ENCODE measurements at places on chromosomes 5 and 9.

GRCh38 chr9:32867026-32867425 is 83.7 kb downstream of the TMEM215 start:
- no peak for DNase-seq

GRCh38 chr9:98230304-98230703 is 25.1 kb downstream of the TBC1D2 start:
- DNase-seq: no peak

DNA sequence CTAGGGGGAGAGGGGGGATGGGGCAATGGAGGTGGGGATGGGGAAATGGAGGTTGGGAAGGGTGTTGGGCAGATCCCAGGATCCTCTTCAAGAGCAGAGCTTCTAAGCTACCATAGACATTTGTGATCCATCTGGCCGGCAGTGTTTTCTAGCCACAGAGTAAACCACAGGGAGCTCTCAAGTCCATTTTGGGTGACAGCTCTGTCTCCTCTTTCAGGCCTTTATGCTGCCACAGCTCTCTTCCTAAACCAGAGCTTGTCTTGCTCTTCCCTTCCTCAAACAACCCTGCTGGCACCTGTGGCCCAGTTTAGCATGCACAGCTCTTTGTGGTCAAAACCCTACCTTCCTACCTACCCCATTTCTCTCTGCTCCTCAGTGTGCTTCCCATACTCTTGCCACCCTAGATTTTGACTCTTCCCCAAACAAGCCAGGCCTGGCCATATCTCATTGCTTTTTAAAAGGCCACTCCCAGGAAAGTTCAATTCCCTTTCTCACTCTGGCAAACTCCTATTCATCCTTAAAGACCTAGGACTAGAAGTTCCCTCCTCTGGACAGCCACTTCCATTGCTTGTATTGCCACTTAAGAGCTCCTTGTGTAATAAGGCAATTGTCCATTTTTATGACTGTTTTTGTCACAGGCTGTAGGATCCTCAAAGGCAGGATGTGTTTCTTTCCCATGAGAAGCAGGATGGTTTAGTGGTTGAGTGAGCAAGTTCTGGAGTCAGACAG is 84.3 kb upstream of the PANK3 start:
- DNase-seq: no peak

DNA sequence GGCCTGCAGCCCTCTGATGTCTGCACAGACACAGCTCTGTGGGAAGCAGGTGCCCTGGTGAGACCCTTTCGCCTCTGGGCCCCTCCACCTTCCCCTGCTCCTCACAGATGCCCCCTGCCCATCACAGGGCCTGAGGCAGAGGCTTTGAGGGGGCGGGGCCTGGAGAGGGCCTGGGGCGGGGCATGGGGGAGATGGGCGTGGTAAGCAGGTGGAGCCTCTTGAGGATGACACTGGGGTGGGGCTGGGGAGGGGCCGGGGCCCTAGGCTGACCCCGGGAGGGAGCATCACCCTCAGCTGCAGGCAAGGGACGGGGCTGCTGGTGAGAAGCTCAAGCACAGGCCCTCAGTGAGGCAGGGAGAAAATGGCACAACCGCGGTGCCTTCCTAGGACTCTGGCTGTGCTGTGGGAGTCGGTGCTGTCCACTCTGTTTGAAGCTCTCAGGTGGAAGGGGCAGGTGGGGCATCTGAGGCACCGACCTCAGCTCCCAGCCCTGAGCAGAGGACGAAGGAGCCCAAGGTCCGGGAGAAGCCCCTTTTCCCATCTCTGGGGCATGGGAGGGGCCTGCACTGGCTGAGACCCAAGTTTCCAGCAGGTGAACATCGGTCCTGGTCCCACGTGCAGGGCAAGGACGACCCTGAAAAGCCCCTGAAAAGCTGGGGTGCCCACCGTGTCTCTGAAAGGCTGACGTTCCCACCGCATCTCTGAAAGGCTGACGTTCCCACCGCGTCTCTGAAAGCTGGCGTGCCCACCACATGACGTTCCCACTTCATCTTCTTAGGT is 17.5 kb upstream of the SLC9A3 start:
- no peak for DNase-seq

GRCh38 chr5:170173227-170173626 is 59.6 kb upstream of the C5orf58 start:
- no peak for DNase-seq

DNA sequence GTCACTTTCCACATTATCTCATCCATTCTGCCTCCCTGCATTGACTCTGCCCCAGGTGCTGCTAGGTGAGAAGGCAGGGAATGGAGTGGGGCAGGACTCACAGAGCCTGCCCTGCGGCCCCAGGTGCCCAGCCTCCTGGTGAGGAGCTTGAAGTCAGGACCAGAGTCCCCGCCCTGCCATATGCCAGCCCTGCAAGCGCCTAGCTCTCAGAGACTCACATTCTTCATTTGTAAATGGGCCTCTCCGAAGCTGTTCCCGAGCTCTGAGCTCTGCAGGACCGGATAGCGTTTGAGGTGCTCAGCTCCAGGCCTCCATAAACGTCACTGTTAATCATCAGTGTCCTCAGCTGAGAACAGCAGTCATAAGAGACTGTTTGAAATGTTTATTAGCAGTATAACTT is 75.1 kb upstream of the STXBP1 start:
- no peak for DNase-seq

DNA sequence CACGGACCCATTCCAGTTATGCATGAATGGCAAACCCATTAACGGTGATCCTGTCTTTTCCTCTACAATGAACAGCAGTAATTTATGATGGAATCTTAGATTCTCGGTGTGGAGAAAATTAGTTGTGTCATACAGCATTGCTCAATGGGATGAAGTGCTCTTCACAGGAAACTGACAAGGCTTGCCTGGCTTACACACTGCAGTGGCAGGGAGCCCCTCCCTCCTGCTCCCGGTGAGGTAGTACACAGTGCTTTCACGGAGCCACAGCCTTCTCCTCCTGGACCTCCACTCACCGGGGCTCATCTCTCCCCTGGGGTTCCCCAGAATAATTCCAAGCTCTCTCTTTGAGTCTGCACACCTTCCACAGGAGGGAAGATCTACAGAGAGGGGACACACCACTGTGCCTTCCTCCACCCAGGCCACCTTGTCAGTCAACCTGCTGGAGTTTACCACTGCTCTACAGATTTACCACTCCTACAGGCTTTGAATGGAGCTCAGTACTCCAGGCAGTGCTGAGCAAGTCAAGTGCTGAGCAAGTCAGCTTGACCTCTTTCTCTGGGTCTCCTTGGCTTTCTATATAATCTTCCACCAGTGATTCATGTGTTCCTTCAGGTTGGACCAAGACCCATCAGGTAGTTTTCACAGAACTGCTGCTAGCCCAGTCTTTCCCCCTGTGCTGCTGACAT is 59.1 kb upstream of the TBC1D2 start:
- DNase-seq: no peak

DNA sequence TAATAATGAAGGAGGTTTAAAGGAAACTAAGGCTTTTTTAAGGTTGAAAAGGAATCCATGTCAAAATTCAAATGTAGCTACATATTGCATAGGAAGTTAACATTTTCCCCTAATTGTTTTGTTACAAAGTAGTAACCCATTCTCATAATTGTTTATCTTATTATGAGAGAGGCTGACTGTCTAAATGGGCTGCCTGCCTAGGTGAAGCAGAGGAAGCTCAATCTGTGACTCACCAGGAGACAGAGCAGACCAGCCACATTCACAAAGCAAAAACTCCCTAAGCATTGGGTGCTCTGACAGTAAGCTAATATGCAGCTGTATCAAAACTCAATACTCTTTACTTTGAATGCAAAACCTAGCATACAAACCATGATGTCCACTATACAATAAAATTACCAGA is 208.5 kb downstream of the ROR2 start:
- DNase-seq: no peak

- no peak for DNase-seq
These were observed 52.9 kb upstream of the SLC28A3 start for GRCh38 chr9:84393266-84393950.

- DNase-seq: no peak
These were observed 20.9 kb downstream of the WHRN start for GRCh38 chr9:114484215-114484853.

GRCh38 chr5:156584871-156585270 is 257.9 kb downstream of the SGCD start:
- DNase-seq: no peak

- no peak for DNase-seq
These were observed 324.9 kb downstream of the NPR3 start for GRCh38 chr5:33035851-33036527.

DNA sequence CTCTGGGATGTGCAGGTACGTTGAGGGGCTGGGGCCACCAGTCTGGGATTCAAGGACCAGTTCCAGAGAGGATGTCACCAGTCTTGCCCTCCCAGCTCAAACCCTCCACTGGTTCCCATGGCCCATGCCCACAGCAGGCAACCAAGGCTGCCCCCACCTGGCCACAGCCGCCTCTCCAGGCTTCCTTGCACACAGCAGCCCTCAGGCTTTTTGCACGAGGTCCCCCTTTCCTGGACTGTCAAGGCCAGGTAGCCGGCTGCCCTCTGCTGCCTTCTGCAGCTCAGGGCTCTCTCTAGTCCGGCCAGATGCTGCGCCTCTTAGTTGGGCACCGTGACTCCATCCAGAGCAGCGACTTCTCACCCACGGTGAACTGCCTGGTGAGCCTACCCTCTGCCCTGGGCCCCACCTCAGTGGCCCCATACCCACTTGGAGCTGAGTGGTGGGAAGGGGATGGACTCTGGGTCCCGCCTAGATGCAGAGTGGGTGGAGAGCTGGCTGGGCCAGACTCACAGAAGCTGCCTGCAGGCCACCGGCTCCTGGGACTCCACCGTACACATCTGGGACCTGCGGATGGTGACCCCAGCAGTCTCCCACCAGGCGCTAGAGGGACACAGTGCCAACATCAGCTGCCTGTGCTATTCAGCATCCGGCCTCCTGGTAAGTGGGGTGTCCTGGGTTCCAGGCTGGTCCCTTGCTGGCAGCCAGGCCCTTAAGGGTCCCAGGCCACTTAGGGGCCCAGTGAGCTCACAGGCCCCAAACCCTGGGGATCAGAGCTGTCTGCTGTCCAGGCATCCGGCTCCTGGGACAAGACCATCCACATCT is 2.9 kb downstream of the WDR38 start:
- DNase-seq: no peak

DNA sequence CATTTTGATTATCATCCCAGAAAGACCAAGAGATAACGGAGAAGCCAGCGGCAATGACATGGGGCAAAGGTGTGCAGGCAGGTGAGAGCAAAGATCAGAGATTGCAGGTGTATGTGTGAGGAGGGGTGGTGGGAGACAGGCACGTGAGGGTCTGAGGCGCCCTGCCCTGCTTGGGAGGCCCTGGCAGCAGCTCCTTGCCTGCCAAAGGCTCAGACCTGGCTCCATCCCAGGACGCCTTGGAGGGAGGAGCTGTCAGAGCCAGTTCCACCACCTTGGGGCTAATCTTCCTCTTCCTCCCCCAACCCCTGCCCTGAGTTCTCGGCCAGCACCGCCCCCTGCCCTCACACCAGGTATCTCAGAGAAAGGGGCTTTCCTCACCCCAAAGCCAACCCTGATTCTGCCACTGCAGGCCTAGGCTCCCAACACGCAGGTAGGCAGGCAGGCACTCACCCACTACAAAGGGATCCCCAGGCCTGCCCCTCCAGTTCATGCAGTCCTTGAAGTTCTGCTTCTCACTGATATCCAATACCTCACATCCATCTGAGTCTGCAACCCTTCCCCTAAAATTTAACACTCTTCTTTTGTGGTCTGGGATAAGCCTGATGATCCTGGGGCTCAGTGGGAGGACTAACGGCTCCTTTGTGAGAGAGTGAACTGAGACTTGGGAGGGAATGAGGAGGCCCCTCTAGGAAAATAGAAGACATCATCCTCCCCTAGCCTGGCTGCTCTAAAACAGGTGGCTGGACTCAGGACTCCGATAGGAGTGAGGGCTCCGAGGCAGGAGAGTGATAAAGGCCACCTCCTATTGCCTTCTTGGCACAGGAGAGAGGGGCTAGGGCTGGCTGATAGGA is 1.8 kb downstream of the AQP3 start:
- no peak for DNase-seq

DNA sequence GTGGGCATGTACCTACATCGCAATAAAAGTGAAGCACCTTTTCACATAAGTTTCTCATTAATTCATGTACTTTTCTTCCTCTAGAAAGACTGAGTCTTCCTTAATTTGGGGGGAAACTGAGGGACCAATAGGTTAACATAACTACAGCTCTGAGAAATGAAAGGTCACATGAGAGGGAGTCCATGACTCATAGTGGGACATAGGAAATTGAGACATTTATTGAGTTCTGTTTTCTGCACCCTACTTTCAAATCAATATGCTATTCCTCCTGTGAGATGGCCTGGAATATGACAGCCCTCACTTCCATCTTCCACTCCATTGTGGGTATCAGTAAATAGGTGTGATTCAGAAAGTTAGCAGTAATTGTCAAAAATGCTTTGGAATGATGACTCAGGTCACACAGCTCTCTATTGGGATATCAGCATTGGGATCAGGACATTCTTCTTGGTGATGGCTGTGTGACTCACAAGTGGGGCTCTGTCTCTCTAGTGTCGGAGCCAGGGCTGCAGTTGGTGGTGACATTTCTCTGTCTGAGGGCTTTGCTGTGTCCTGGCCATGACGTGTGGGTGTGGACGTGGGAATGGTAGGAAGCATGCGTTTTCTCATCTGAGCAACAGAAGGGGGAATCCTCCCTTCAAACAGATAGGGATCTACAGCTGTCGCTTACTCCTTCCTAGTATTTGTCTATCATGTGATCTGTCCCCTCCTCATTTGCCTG is 125.0 kb downstream of the TRIO start:
- no peak for DNase-seq

GRCh38 chr5:67350618-67351201 is 154.1 kb upstream of the CD180 start:
- peak; percentile 19 for DNase-seq

DNA sequence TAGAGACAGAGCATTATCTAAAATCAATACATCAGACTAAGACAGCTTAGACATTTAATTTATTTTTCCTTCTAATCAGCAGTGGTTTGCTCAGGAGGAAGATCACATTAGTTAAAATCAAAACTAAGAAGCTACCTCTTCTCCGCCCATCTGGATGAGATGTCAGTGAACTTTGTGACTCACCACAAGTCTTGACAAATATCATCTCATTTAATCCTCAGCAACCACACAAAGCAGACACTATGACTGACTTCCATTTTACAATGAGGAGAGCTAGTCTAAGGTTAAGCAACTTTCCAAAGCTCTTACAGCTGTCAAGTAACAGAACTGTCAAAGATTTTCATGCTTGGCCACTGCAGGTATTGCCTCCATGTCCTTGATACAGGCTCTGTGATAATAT is 289.5 kb downstream of the DEPDC1B start:
- no peak for DNase-seq

- peak; percentile 24 for DNase-seq
These were observed 86.3 kb upstream of the RPS23 start for GRCh38 chr5:82364497-82364896.

GRCh38 chr5:172160506-172160905 is 27.5 kb downstream of the STK10 start:
- DNase-seq: no peak

- DNase-seq: no peak
These were observed 112.8 kb downstream of the MARCHF11 start for GRCh38 chr5:16066810-16067209.

GRCh38 chr9:105050296-105050695 is 122.3 kb upstream of the ABCA1 start:
- no peak for DNase-seq

- DNase-seq: no peak
These were observed 294.9 kb upstream of the ADAMTS16 start for GRCh38 chr5:4845221-4845620.

All from NCI-H2029 treated with DMSO at 0.1 percent for 48 hours (cell line).